ENCODE measurements at places on chromosomes 11 and 22. TPM values are rescaled to one million over a fixed set of nuclear protein-coding genes. Genes with fewer than 3 reads are reported as not detected.
A peak's percentile ranks its signal among the peaks of the same experiment; 100 is the strongest.

DNA sequence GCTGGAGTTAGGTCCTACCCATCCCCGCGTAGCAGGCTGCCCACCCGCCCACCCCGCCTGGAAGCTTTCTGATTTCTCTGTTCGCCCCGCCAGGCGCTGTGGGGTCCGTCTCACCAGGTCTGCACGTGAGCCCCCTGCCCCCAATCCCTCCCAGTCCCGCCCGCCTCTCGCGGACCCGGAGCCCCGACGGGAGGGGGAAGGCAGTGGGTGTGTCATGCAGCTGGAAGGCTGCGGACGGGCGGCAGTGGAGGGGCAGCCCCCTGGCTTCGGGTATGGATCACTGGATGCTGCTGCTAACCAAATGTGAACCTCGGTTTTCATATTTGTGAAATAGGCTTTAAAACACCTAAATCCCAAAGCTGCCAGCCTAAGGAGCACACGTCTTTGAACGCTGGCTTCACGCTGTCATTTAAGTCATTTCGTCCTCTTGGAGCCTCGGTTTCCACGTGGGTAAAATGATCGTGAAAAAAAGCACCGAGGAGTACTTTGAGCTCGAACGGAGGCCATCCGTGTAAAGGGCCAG is 568 bp upstream of the BIK start:
- peaks cover 8% of the 10 kb centered on the region for H3K27me3 ChIP-seq
- no peak for DNase-seq
- no peaks in the 10 kb centered on the region for H3K36me3 ChIP-seq
- H3K4me1 ChIP-seq = no peaks in the 10 kb centered on the region
- H3K4me3 ChIP-seq = no peak overlapping the region

CRYBA4 gene
- total RNA-seq = not detected

HIKESHI gene
- 59.4 TPM for total RNA-seq

GRCh38 chr11:74319139-74319816 is 7.8 kb upstream of the P4HA3 start:
- H3K36me3 ChIP-seq = no peaks in the 10 kb centered on the region
- no peak for DNase-seq
- no peaks in the 10 kb centered on the region for H3K27me3 ChIP-seq
- H3K4me1 ChIP-seq = no peaks in the 10 kb centered on the region
- H3K27ac ChIP-seq = peak overlapping the region; percentile 55

GRCh38 chr11:103889679-103890078 is 146.8 kb upstream of the DDI1 start:
- H3K36me3 ChIP-seq = no peaks in the 10 kb centered on the region
- H3K4me1 ChIP-seq = no peaks in the 10 kb centered on the region
- H3K27ac ChIP-seq = no peak overlapping the region
- H3K27me3 ChIP-seq = no peaks in the 10 kb centered on the region

GRCh38 chr11:106959386-106959785 is 58.9 kb downstream of the GUCY1A2 start:
- H3K36me3 ChIP-seq = peaks cover 2% of the 10 kb centered on the region
- no peak for DNase-seq
- no peak overlapping the region for H3K27ac ChIP-seq
- no peak overlapping the region for H3K4me3 ChIP-seq
- no peaks in the 10 kb centered on the region for H3K27me3 ChIP-seq

Measured in uterus (tissue), 4 donors.